CD4-positive, alpha-beta T cell treated with Interleukin-12 subunit alpha and Interleukin-12 subunit beta, for 1 hour (primary cell): ENCODE measurements at places on chromosomes 12 and 14.

GRCh38 chr12:93742110-93742934, 65.1 kb downstream of the CRADD start:
- peak; percentile 52 for DNase-seq

GRCh38 chr14:92880351-92880750, 42.6 kb upstream of the CHGA start:
- no peak for DNase-seq

- no peak for DNase-seq
Observed at GRCh38 chr14:33207467-33208017, 268.9 kb downstream of the NPAS3 start.

DNA sequence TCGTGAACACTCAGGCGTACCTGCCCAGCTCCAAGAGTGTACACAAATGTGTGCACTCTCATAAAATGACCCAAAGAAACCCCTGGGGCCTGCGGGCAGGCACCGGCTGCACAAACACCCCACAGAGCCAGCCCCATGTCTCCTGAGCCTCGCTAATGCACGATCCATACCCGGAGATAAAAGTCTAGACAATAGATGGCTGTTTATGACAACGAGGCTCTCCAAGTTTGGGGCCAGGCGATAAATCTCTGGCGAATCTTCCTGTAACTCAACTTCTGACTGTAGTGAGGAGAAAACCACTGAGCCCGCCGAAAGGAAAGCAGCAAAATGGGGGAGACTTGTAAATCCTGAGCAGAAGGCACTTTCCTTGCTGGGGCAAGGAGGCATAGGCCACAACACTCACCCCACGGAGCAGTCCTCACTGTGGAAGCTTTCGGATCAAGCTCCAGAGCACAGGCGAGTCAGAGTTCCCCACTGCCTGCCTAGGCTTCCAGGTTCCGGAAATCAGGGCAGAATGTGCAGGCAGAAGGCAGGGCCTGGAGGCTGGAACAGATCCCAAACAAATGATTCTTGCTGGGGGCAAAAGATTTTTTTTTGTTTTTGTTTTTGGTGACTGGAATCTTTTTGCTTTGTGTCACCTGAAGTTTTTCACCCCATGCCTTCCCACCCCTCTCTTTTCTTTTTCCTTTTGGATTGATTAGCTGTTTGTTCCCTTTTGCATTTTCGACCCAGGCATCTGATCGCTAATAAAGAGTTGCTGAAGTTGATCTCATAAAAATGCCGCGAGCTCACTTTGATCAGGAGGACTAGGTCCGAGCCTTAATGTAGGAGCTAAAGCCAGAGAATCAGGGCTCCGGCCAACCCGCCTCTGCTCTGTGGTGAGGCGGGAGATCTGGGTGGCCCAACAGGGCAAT, 4.5 kb upstream of the HOXC11 start:
- no peak for DNase-seq

DNA sequence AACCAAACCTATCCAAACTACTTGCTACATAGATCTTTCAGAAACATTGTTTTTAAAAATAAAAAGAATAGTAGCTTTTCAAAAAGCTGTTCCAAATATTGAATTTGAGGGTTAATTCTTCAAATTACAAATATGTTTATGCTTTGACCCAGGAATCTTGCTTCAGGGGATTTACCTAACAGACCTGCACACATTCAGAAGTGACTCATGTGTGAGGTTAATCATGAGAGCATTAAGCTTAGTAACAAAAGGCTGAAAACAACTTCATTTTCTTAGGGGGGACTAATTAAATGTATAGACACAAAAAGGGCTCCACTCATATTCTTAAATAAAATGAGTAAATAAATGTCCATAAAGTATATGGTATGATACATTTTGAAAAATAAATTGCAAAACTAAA, 672.4 kb upstream of the FLRT2 start:
- DNase-seq, result no peak

- DNase-seq, result no peak
Observed at GRCh38 chr12:108857158-108857407, 300 bp downstream of the SSH1 start.

GRCh38 chr12:59734371-59734770, 138.5 kb downstream of the SLC16A7 start:
- DNase-seq, result no peak

GRCh38 chr12:67630373-67631088, 18.0 kb upstream of the DYRK2 start:
- DNase-seq, result peak; percentile 90

GRCh38 chr12:84913129-84913515, 523 bp upstream of the SLC6A15 start:
- DNase-seq, result no peak

- DNase-seq, result no peak
Observed at GRCh38 chr12:58926586-58926985, 6.3 kb upstream of the LRIG3 start.

DNA sequence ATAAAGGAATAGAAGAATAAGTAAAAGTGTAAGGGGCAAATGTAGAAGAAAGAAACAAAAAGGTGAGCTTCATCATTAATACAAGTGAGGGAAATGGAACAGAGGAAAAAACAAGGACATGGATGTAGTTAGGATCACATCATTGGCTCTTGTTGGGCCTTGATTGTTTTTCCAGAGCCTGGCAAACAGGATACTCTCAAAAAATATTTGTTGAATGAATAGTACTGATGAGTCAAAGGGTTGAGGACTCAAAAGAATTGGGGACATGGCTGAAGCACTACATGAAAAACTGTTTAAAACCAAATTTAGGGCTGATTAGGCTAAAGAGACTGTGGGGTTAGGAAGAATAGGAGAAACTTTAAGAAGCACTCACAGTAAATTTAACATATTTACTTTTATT, 11.4 kb upstream of the SRP54 start:
- no peak for DNase-seq

GRCh38 chr12:75177997-75178396, 31.6 kb downstream of the KCNC2 start:
- DNase-seq, result no peak

- DNase-seq, result peak; percentile 18
Observed at GRCh38 chr12:101743724-101744472, 4.6 kb upstream of the SYCP3 start.

- DNase-seq, result no peak
Observed at GRCh38 chr12:19222558-19222957, 93.0 kb downstream of the PLEKHA5 start.

DNA sequence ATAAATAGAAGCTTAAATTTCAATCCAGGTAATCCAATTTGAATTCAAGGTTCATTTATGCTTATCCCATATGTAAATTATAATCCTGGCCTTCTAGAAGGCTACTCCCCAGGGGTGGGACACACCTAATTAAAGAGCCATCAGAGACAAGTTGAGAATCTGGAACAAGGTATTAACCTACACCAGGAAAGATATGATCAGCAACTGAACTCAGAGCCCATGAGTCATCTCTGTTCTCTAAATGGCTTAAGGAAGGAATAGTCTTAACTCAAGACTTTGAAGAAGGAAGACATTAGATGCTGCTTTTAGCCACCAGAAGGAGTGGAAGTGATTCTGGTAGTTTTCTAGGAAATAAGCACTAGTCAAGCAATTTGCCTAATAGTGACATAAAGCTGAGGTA, 88.0 kb downstream of the KIF21A start:
- DNase-seq, result no peak

GRCh38 chr12:67966560-67966959, 22.7 kb upstream of the IFNG-AS1 start:
- no peak for DNase-seq

DNA sequence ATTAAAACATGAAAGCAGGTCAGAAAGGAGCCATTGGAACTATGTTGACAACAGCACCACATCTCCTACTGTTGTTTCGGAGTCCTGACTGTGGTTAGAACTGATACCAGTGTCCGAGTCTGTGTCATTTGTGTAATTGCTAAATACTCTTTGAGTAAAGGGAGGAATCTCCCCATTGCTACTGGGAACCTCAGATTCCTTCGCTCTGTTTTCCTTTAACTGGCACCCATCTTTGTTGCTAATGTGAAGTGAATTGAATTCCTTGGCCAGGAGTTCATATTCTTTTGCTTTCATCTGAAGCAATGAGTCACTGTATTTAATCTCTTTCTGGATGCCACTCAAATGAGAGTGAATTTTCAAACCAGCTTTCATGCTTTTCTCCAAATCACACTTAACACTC, 31.5 kb downstream of the RASSF9 start:
- DNase-seq, result no peak

DNA sequence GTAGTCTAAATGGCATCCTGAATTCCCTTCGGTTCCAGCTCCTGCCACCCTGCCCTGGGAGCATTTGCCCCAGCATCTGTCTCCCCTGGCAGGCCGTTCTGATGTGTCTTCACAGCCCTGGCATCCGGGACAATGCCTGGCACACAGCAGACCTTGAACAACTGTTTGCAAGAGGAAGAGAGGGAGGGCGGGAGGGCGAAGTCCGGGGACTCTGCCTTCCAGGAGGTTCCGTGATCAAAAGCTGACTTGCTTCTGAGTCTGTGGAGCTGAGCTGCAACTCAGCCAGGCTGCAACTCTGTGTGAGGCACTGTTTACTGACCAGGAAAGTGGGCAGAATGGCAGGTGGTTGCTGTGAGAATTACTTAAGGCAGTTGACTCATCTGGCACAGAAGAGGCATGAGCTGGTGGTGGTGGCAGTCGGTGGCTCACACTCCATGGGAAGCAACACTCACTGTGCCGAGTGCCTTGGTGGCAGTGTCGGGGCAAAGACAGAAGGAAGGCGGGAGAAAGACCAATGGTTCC, 61.1 kb upstream of the DLK1 start:
- no peak for DNase-seq

DNA sequence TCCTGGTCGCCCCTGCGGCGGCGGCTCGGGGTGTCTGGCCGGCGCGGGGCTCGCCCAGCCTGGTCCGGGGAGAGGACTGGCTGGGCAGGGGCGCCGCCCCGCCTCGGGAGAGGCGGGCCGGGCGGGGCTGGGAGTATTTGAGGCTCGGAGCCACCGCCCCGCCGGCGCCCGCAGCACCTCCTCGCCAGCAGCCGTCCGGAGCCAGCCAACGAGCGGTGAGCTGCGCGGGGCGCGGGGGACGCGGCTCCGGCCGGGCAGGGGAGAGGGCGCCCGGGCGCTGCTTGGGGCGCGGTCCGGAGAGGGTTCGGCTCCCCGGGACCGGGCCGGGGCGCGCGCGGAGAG, at the start of gene LGALS3:
Gene LGALS3 (plus strand): TSS at position 167 of the 342 bp plus-strand sequence. CDS start 8,122 bp downstream, outside the sequence.
- peak; percentile 50 for DNase-seq

- DNase-seq, result no peak
Observed at GRCh38 chr14:52080808-52081755, 12.2 kb upstream of the NID2 start.

- no peak for DNase-seq
Observed at GRCh38 chr12:93614917-93615596, 42.6 kb downstream of the SOCS2 start.

DNA sequence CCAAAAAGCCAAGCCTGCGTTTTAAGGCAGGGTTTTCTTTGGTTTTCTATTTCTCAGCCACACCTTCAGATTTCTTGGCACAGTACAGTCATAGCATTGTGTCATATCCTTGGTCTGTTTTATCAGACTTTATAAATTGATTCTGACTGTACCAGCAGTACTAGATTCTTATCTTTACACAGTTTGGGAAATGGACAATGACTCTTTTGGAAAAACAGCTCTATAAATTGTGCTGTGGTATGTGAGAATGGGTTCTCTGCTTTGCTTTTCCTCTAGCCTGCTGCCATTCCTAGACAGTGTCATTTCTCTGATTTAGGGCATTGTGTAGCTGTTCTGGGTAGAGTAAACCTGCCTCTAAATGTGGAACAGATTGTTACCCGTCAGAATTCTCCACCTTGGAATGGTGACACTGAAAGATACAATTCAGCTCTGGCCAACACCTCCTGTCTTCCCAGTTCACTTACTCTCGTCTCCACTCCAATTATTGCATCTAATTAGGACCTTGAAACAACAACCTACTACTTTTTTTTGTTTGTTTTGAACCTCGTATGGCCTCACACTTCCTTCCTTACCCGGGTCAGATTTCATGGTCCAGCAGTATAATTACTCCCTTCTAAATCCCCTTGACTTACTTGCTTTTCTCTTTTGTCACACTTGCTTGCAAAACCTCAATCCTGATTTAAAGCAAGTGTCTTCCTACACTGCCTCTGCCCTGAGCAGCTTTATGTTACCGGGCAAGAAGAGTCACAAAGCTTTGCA, 226.3 kb downstream of the ERC1 start:
- DNase-seq, result no peak

- peak; percentile 57 for DNase-seq
Observed at GRCh38 chr14:97697772-97698171, 900.6 kb downstream of the VRK1 start.

GRCh38 chr12:79252358-79253075, 387.9 kb downstream of the SYT1 start:
- DNase-seq, result no peak

DNA sequence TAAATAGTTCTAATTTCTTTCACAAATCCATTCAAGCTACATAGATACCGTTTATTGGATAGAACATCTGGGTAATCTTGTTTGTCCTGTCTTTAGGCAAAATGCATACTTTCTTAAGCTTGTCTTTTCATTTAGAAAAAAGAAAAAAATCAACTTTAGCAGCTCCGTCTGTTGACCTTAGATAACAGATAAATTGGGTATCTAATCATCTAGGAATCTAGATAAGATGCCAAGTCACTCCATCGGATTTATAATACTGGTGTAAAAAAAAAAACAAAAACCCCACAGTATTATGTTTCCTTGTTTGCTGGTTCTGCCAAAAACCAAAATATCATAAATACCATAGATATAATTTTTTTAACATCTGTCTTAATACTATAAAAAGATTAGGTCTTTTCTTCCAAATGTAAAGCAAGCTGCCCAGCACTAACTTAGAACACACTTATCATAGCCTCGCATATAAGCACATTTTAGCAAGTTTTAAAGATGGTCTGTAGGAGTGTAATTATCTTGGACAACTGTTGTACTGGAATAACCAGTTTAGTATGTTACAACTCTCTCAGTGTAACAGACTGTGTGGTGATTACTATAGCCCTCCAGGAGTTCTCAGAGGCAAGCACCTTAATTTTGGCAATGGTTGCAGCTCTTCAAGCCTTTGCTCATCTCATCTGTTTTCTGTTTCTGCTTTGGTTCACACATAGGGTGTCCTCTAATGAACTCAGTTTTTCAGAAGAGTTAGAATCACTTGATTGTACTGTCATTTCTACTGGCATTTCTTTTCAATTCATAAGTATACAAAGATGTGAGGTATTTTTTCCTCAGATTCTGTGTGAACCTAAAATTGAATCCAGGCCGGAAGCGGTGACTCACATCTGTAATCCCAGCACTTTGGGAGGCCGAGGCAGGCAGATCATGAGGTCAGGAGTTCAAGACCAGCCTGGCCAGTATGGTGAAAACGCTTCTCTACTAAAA, 83.1 kb downstream of the ANO6 start:
- DNase-seq, result no peak

GRCh38 chr14:70451874-70452273, at the start of gene ADAM21:
TSS of gene ADAM21 (plus strand) at chr14:70452174. CDS start at chr14:70457500, 5,326 bp downstream.
- no peak for DNase-seq
